ELR (cell line): ENCODE measurements at places on chromosomes 1 and 21.
A peak's percentile ranks its signal among the peaks of the same experiment; 100 is the strongest.

DNA sequence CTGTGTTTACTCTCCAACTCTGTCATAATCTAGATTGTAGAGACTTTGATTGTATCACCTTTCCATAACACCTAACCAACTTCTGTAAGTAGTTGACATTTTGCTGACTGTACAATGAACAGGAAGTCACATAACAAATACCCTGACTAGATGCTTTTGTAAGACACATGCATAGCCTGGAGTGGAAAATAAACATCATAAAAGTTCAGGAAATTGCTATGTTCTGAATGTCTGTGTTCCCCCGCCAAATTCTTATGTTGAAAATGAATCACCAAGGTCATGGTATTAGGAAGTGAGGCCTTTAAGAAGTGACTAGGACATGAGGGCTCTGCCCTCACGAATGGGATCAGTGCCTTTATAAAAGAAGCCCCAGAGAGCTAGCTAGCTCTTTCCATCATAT, 40.4 kb upstream of the ZSWIM5 start:
- DNase-seq = peak; percentile 98

- no peak for DNase-seq
These were observed 115.1 kb downstream of the NBPF12 start for GRCh38 chr1:147053269-147053668.

- peak; percentile 36 for DNase-seq
These were observed 54.2 kb downstream of the HSPG2 start for GRCh38 chr1:21882721-21883415.

- DNase-seq = peak; percentile 37
These were observed 9.9 kb upstream of the ETV3 start for GRCh38 chr1:157147906-157148700.

- no peak for DNase-seq
These were observed 8.7 kb downstream of the ACAP3 start for GRCh38 chr1:1298861-1299685.

- DNase-seq = peak; percentile 95
These were observed 14.1 kb upstream of the NUF2 start for GRCh38 chr1:163307479-163308171.

DNA sequence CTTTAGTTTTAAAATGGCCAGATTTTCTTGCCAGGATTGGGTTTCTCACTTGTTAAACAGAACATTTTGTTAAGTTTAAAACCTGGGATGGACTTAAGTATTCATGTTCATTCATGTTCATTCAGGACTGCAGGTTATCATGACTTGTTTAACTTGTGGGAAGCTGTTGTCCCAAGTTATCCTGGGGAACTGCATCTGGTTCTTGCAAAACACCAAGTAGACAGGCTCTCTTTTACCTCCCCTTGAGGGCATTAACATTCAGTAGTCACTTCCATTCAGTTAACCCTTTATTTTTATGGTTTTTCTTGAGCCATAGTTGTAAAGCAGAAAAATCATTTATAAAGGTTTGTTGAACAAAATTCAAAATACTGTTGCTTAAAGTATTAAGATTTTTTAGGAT, 8.1 kb downstream of the SOD1 start:
- no peak for DNase-seq

- DNase-seq = peak; percentile 78
These were observed 20.6 kb downstream of the CSF1 start for GRCh38 chr1:109931189-109931731.

- no peak for DNase-seq
These were observed 2.4 kb downstream of the IGSF21 start for GRCh38 chr1:18109756-18110597.

GRCh38 chr21:45892156-45892915, 89.2 kb upstream of the COL6A1 start:
- no peak for DNase-seq

DNA sequence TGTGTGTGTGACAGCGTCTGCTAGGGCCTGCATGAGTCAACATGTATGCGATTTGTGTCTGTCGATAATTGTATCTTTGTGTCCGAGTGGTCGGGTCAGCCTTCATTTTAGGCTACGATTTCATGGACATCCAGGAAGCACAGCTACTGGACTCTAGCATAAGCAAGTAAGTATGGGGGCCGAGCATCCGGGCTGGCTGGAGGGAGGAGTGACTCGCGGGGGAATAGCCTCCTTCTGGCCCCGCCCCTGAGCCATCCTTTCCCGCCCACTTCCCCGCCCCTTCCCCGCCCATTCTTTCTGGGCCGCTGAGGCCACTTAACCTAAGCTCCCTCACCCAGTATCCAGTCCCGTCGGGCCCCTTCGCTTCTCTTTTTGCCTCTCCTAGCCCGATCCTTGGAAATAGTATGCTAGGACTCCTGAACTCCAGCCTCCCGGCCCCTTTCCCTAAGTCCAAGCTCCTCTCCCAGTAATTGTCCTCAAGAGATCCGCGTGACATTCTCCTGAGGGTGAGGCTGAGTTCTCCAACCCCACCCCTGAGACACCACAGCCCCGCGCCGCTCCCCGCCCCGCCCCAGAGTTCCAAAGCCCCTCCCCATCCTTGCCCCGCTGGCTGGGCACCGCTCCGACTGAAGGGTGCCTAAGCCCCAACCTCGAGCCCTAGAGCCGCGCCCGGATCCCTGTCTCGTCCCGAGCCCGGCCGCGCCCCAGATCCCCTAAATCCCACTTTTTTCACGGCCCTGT, 1.2 kb downstream of the MAP3K6 start:
- peak; percentile 86 for DNase-seq

- peak; percentile 39 for DNase-seq
These were observed 18.5 kb upstream of the A3GALT2 start for GRCh38 chr1:33339413-33339812.

DNA sequence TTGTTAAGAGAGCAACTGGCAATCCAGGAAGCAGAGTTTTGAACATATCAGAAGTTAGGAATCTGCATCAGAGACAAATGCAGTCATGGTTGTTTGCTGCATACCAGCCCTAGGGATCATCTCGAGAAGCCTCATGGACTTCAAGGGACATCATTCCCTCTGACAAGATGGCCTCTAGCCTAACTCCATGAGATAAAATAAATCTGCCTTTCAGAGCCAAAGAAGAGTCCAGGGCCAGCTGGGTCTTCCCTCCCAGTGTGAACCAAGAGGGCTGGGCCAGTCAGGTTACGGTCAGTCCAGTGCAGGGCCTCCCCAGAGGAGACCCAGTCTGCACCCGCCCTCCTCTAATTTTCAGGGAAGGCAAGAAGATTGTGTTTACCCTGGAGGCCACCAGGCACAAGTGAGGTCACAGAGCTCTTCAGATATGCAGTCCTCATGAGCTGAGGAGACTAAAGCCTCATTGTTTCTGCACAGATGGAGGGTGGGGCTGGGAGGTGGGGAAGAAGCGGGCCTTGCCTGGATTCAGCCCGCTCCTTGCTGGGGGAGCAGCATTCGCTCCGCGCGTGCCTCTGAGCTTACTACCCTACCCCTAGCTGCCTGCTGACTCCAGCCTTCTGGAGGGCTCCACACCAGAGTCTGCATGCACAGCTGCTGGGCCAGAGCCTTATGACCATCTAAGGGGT, 52.8 kb downstream of the CAPN2 start:
- peak; percentile 26 for DNase-seq

DNA sequence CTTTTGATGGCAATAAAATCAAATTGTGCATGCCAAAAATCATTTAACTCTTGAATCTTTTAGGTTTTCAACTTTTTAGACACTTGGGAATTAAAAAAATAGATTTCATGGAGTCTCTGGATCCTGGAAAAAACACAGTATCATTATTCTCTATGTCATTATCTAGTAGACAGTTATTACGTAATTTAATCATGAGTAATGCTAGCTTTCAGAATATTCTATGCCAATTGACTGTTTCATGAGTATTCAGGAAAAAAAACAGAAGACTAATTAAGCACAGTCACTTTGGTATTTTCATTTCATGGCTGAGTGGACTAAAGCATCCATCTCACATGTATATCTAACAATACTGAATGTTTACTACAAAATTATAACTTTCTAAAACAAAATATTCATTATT, 44.0 kb downstream of the ODF2L start:
- DNase-seq = peak; percentile 11

GRCh38 chr21:34909492-34910292, 139.4 kb downstream of the RUNX1 start:
- DNase-seq = no peak

DNA sequence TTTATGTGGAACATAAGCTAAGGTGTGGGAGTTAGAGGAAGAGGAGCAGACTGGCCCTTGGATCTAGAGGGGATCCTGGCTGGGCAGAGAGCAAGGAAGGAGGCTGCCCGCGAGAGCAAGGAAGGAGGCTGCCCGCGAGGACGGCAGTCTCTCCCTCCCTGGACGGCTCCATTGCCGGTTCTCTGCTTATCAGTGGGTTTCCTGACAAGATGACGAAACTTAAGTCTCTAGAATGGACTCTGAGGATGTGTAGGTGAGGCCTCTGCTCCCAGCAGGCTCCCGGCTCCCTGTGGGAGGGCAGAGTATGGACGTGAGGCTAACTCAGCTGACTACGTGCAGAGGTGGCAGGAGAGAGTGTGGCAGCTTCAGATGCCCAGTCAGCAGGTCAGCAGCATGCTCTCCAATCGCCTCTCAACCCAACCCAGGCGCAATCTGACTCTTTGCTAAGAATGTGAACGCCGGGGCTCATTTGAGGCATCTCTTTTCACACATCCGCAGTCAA, 6.1 kb downstream of the MYBPHL start:
- no peak for DNase-seq

GRCh38 chr1:117830222-117830621, 99.2 kb downstream of the GDAP2 start:
- DNase-seq = no peak

DNA sequence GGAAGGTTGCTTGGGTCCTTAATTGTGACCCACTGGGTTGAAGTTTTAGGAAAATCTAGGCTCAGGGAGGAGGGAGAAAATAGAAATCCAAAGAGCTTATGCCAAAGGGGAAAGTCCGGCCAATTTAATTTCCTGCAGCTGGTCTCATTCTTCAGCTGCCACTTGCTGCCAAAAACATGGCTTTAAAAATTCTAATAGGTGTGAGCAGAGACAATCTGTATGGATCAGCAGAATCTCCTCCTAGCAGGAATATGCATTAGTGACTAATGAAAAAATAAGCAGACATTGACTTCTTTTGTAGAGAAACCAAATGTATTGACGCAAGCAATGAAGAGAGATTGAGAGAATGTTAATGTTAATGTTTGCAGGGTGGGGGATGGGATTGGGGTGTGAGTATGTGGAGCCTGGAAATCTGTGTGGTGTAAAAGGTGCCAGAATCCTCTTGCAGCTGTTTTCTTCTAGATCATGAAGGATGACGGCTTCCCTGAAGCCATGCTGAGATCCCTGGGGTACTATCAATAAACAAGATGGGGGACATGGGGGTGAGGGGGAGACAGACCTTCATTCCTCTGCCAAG, 35.3 kb downstream of the VWA5B1 start:
- DNase-seq = no peak

- no peak for DNase-seq
These were observed 541.1 kb upstream of the CAMK1G start for GRCh38 chr1:209042413-209042812.

DNA sequence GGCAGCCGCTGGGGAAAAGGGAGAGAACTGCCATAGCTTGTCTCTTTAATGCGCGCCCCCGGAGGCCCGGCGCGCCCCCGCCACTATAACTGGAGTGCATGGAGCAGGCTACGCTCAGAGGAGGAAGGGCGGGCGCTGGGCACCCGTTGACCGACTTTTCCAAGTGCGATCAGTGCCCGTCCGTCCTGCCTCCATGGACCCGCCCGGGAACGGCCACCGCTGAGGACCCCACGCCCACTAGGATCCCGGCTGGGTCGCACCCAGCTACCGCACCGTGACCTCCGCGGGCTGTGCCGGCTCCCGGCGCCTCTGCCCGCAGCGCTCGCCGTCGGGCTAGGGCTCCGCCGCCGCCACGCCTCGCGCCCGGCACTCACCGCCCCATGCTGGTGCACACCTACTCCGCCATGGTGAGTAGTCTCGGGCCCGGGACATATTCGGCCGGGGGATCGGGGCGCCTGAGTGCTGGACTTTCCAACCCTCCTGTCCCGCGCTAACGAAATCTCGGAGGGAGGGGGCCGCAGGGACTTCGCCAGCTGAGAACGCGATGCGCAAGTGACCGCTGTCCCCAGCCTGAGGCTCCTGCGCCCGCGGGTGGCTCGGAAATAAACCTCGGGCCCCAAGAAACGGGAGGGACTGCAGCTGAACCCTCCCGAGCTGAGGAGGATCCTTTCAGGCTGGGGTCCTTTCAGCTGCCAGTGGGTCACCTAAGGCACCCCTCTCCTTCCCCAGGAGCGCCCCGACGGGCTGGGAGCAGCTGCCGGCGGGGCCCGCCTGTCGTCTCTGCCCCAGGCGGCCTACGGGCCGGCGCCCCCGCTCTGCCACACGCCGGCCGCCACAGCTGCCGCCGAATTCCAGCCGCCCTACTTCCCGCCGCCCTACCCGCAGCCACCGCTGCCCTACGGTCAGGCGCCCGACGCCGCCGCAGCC, at the start of gene TFAP2E:
TSS of gene TFAP2E (plus strand) at position 117 of the 927 bp plus-strand sequence. CDS start at position 381, 264 bp downstream.
- DNase-seq = peak; percentile 57

DNA sequence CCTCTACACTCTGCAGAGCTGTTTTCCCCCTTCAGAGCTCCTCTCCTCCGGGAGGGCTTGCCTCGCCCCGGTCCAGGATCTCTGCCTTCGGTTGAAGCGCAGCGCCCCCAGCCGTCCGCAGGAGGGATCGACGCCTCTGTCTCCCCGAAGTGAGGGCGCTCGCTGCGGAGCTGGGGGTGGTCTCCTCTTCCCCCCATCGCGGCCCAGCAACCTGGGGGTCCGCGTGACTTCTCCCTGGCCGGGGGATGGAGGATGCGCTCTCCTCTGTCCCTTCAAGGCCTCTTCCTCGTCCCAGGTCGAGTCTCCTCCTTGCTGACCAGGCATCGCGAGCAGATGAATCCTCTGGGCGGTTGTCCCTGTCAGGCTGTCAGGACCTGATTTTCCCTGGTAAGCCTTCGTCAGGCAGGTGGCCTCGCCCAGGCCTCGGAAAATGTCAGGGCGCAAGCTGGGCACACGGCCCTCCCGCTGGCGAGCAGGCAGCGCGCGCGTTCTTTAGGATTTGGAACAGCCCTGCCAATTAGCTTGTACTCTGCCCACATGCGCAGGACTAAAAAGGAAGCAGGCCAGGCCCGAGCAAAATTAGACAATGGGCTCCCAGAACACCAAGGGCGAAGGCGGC, 90.5 kb downstream of the EDEM3 start:
- peak; percentile 78 for DNase-seq

DNA sequence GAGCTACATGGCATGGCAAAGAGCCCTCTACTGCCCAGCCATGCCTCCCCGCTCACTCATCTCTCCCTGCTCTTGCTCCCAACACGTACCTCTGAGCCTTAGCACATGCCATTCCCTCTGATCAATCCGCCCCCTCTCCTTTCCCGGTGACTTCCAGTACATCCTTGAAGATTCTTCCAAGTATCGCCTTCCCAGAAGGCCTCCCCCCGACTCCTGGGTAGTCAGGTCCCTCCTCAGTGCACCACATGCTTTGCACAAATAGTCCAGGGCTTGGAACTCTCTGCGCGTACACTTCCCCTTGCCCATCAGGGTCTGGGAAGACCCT, 77.0 kb upstream of the IFFO2 start:
- DNase-seq = no peak
